ENCODE measurements at places on chromosomes 4 and X.
A peak's percentile ranks its signal among the peaks of the same experiment; 100 is the strongest.

- DNase-seq, result no peak
Observed at GRCh38 chr4:82469791-82470345, 39.5 kb downstream of the ENOPH1 start.

DNA sequence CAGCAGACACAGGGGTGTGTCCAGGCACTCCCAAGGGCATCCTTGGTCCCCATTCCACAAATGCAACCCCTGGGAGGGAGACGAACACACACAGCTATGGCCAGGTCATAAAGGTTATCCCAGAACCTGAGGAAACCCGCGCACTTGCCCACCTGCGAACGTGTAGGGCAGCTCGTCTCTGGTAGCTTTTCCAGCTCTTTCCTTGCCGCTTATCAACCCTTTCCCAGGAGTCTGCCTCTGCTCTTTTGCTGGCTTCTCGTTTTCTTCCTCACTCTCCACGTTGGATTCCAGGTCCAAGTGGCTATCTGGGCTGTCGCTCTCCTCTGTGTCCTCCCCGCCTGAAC is 13.5 kb downstream of the NOP14 start:
- no peak for DNase-seq

GRCh38 chrX:43949669-43950068 is 23.5 kb downstream of the NDP start:
- DNase-seq, result peak; percentile 3

DNA sequence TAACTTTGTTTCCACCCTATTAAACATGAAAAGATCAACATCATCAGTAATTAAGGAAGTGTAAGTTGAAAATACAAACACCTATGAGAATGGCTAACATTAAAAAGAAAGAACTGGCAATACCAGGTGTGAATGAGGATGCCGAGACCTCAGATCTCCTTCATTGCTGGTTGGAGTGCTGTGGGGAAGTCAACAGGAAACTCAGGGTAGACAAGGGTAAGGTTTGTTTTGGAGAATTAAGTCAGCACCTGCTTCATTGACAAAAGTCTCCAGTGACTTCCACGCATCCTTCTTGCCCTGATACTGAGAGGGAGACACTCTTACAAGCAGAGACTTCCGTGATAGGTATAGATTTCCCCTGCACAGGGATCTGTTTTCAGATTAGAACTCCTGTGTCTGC is 106.1 kb downstream of the IRF2 start:
- no peak for DNase-seq

Measured in stimulated activated CD4-positive, alpha-beta T cell treated with anti-CD3 and anti-CD28 coated beads, Interleukin-1b, Interleukin-23, amount 100 ng/mL, for 1 hour (primary cell).